ENCODE measurements at places on chromosomes 5 and 9.

GRCh38 chr5:55303238-55303690 is 4.2 kb downstream of the DHX29 start:
- no peak for DNase-seq

DNA sequence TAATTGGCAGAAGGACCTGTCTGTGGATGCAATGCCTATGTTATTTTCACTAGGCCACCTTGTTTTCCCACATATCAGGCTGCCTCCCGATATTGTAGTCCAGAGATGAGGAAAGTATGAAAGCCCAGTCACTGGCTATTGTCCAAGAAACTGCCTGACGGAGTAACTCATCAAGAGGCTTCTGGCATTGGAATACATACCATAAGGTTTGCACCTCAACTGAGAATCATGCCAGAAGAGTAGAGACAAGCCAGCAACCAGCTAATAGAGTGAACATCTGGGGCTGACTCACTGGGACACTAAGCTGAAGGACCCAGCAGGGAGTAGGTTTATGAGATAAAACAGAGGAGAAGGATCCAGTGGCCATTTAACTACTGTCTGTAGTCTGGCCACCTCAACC is 137.2 kb upstream of the FST start:
- no peak for DNase-seq

DNA sequence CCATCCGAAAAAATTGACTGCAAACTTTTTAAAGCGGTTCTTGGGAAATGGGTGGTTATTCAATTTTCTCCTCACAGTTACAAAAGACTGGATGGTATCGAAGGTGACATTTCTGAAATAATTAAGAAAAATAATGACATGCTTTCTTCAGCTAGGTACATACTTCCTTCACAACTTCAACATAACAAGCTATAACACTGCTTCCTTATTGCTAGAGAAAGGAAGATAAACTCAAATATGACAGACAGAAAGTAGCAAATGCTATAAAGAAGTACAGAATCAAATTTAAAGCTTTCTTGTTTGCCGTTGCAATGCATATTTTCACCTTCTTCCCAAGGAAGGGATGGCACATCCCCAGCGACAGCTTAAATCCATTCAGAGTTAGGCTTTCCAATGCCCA is 93.5 kb upstream of the EFNA5 start:
- DNase-seq, result no peak

DNA sequence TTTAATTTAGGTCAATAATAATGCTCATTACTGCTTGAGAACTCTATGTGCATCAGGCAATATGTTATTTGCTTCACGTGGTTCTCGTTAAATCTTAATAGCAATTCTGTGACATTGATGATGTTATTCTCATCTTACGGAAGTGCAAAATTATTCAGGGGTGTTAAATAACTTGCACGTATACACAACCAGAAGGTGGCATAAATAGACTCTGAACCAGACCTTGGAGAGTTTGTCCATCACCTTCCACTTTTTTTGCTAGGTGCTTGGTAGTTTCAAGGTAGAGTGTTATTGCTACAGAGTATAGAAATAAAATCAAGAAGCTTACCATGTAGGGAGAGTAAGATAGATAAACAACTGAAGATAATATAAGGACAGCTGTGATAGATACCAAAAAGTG is 23.6 kb upstream of the TNFAIP8 start:
- DNase-seq, result no peak

DNA sequence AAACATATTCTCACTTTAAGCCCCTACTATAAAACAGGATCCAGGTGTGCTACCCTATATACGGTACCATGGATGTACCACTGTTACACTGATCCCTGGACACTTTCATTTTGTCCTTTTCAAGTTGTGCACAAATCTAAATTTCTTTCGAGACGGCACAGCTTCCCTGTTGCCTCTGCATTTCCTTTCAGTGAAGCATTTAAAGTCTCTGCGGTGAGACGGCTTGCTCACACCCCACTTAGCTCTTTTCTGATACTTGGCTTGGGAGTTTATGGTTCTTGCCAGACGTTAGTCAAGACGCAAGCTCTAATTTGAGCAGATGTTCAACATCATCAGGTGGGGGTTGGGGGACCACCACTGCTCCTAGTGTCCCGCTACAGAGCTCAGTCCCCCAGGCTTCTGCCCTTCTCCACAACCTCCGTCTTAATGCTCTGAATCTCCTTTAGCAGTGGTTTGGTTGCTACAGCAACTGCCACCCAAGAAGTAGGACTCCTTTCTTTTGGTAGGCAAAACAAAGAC is 15.8 kb downstream of the F2RL2 start:
- no peak for DNase-seq

DNA sequence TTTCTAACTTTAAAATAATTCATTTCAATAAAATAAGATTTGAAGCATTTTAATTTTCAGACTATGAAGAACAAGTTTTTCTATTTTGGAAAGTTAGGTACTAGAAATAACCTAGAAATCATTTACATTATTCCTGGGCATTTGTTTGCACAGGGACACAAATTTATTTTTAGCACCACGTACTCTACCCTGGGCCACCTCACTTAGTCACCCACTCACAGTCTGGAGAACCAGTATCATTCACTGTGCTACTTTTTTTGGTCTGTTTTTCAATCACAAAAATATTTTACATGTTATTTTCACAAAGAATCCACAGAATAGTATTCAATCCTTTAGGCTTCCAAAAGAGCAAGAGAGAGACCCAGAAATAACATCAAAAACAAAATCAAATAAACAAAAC is 128.6 kb upstream of the ACOT12 start:
- no peak for DNase-seq

GRCh38 chr5:66932457-66932856 is 264.1 kb downstream of the CD180 start:
- DNase-seq, result no peak

DNA sequence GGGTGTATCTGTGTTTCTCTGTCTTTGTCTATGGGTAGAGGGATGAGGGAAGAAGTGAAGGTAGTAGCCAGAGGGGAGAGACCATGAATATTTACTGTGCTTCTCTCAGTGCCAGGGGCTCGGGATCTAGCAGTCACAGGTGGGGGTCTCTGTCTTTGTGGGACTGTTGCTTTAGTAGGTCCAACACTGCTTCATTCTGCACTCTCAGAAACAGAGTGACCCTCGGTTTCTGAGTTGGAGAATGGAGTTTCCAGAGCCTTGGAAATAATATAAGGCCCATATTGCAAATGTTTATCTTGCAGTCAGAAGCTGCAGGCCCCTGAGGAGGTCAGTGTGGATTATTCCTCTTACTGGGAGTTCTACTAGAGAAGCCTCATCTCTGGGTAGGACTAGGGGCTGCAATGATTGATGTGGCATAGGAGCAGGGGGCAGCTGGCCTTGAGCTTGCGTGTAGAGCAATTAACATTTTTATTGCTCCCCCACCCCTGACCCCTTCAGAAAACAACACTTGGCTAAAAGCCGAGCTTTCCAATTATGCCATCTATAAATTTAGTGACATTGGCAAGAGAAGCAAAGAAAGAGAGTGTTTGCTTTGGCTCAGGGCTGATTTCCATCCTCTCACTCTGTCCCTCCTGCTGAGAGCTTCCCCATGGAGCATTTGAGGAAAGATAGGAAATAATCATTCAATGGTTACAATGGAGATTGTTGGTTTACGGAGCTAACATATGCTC is 55.0 kb upstream of the TRPC7 start:
- DNase-seq, result no peak

DNA sequence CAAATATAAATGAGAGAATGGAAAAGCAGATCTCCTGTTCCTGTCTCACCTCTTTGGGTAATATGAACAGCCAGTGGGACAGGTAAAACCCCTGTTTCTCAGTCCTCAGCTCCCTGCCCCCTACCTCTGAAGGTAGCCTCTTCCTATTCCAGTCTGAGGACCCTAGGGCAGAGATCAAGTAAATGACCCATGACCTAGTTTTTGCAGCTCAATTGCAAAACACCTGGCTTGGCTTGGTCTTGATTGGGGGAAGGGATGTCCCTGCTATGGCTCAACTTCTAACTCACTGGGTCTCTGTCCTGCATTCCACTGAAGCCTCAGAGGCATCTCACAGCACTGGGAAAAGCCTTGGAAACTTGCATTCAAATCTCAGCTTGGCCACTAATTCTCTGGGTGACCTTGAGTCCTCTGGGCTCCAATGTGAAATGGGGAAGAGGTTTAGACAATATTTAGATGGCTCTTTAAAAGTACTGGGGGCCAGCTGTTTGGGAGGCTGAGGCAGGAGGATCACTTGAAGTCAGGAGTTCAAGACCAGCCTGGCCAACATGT is 1.6 kb upstream of the GALT start:
- no peak for DNase-seq

DNA sequence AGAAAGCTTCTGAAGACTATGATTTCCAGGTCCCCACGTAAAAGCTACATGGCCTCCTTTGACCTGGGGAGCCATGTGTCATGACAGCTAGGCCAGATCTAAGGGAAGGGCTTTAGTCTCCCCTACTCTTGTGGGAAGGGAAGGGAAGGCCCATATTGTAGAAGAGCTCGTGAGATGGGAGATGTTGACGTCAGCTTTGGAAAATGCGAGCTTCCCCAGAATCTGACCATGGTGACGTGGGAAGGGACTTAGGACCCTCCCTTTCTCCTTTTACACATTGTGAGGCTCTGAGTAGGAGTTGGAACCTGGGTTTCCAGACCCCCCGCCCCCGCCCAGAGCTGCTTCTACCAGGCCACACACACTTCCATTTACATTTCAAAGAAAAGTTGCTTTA is 165.5 kb downstream of the SYK start:
- no peak for DNase-seq

DNA sequence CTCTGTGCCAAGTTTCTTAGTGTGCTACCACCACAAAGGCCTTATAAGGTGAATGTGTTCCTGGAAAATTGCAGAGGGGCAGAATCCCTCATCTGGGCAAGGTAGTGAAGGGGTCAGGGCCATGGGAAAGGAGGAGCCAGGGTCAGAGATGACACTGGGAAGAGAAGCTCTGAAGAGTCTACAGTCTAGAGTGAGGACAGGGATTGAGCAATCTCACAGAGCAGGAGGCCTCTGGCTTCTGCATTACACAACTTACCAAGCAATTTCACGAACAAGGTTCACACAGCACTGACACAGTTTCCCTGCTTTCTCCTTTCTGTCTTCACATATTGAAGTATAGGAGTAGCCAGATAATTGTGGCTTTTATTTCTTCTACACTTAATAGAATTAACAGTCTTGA is 24.5 kb upstream of the IDNK start:
- no peak for DNase-seq

DNA sequence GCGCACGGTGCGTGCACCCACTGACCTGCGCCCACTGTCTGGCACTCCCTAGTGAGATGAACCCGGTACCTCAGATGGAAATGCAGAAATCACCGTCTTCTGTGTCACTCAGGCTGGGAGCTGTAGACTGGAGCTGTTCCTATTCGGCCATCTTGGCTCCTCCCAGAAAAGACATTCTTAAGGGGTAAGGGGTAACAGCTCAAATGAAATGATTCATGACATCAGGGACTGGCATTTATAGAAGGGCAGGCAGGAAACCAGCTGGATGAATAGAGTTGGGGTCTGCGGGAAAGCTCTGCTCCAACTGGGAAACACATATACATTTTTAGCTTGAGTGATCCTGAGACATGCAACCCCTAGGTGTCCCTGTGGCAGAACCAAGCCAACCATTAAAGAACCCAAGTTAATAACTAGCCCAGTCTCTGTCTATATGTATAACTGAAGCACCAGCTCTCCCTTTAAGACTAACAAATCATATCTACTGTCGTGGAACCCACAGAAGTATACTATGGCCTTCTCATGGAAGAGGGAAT is 119.3 kb downstream of the LMNB1 start:
- no peak for DNase-seq

DNA sequence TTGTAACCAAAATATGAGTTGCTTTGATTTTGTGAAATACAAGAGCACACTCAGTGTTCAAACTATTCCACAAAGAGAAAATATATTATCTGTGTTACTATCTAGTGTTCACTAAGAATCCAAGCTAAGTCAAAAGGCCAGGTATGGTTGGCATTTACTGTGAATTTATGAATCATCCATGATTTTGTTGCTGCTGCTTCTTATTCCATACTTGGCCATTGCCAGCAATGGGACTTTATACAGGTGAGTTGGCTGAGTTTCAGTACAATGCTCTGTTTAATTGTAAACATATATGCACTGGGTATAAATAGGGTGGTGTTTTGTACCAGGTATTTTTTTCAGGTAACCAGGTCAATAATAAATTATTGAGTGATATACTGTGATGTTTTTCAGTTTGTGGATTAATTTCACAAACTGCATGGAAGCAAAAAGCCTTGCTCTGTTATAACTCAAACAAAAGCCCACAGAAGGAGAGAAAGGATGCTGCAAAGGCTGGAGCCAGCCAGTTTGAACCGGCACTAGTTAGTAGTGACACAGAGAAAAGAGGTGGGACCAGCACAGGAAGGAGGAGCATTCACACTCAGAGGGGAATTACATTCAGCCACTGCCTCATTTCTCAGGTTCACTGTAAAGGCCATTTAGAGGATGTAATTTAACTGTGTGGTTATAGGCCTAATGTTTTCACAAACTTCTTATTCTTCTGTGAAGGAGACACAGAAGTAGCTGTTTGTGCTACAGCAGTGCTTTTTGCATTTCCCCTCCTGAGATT is 381.8 kb downstream of the ADGRV1 start:
- peak; percentile 9 for DNase-seq

- no peak for DNase-seq
Measured at GRCh38 chr5:143084407-143084806, 314.2 kb downstream of the ARHGAP26 start.

GRCh38 chr9:100012279-100012678 is 86.5 kb downstream of the ERP44 start:
- no peak for DNase-seq

GRCh38 chr9:129757045-129757444 is 4.2 kb upstream of the PTGES start:
- no peak for DNase-seq

DNA sequence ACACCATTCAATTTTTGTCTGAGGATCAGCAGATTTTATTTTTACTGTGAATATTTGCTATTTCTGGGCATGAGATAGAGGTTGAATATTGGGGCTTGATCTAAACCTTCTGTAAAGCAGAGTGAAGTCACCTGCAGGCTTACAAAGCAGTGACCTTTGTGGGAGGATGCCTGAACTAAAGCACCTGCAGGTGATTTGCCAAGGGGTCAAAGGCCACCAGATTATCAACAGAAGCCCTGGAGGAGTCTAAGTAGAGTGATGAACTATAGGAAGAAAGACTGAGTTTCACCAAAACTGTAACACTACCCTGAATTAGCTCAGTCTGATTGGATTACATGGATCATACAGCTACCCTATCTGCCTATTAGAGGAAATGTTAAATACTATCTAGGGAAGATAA is 144.3 kb upstream of the PRLR start:
- no peak for DNase-seq

DNA sequence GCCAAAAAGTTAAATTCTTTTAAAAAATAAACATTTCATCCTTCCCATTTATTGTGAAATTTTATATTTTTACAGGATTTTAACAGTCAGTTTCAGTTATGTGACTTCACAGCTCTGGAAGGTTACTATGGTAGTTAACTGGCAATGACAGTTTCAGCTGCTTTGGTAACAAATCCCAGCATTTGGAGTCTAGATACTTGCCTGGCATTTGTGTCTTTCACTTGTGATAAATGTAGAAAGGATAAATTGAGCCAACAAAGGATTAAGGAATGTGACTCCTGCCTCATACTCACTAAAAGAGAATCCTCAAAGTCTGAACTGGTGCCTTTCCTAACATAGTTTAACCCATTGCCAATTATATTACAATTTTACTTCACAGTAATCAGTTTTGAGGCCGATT is 315.5 kb downstream of the FER start:
- DNase-seq, result no peak

GRCh38 chr5:165502893-165503691 is 1997.7 kb downstream of the MAT2B start:
- no peak for DNase-seq
